Upper lobe of left lung (tissue), 6 donors: ENCODE measurements at places on chromosomes 2 and 18.

GRCh38 chr2:1968988-1969700, 224.8 kb upstream of the PXDN start:
- no peak for DNase-seq

- no peak for DNase-seq
Observed at GRCh38 chr2:237232166-237232565, 146.5 kb downstream of the COPS8 start.

DNA sequence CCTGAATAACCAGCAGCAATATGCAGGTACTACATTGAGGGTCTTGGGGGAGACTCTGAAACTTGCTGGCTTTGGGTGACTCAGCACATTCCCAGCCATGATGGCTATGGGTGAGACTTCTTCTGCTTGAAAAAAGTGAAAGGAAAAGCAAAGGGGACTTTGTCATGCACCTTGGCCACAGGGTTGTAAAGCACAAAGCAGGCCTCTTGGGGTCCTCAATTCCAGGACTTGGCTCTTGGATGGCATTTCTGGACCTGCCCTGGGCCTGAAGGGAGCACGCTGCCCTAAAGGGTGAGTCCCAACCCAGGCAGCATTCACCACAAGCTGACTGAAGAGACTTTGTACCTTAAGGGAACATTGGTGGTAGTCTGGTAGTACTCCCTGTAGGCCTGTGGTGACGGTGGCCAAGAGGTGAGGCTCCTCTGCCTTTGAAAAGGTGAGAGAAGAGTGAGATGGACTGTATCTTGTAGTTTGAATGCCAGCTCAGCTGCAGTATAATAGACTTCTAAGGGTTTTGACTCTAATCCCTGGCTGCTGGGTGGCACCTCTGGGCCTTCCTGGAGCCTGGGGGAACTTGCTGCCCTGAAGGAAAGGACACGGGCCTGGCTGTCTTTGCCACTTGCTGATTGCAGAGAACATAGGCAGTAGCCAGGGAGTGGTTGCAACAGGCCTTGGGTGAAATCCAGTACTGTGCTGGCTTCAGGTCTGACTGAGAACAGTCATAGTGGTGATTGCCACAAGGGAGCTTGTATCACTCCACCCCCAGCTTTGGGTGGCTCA, 36.5 kb upstream of the CYTIP start:
- peak; percentile 70 for DNase-seq

DNA sequence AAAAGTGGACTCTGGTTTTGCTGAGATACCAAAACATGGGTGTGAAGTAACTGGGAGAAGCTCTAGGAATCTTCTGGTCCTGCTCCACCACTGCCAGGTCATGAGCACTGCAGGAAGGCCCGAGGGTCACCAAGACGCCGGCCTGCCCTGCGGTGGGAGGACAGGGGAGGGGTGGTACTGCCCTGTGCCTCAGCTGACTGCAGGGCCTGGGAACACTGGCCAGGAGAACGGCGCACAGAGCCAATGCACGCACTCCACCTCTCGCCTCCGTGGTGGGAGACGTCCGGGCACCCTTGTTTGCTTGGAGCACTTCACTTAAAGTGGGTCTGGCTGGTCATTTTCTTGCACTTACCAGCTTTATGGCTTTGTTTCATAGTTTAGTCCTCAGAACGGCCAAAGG, 153.4 kb downstream of the SH3RF3 start:
- DNase-seq: no peak

DNA sequence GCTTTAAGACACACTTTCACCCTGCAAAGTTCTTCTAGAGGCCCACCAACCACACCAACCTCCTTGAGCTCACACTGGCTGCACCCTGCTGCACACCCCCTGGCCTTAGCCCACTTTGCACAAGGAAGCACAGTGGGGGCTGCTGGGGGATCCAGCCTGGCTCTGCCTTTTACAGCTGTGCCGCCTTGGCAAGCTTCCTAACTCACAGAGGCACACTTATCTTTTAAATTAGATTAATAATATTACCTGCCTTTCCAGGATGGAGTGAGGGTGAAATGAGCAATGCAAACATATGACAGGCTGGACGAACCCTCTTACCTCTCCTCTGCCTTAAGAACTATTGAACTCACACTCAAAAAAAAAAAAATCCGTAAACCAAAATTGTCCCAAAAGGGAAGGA, 715.8 kb upstream of the ID2 start:
- DNase-seq: no peak

DNA sequence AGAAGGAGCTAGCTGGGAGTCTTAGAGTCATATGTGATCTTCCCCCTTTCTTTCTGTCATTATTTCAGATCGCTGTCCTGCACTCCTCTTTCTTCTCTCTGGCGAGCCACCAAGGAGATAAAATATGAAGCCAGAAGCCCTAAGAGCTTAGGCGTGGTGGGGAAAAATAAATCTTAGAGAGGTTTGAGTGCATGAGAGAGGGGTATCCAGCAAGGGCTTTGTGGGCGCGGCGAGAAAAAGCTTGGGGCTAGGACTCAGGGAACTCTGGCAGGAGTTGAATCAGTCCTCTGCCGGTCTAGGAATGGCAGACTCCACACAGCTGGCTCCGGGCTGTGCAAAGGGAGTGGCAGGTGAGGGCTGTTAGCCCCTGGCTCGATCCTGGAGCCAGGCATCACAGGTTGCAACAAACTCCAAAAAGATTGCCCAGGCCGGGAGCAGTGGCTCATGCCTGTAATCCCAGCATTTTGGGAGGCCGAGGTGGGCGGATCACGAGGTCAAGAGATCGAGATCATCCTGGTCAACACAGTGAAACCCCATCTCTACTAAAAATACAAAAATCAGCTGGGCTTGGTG, 20.1 kb upstream of the IGFBP5 start:
- DNase-seq: no peak

DNA sequence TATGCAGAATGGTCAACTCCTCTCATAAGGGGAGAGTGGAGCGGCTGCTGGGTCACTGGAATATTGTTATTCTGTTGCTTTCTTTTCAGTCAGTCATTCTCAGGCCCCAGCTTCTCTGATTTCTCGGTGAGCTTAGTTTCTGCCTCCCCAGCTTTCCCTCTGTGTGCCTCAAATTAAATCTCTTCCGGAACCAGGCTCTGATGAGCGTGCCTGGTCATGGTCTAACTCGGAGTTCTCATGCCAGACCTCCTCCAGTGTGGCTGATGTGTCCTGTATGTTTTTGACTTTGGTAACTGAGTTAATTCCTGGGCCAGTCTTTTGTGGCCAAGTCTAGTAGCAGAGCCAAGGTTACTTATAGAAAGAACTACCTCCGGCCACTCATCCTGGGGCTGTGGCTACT, 4.9 kb upstream of the STK11IP start:
- no peak for DNase-seq

- no peak for DNase-seq
Observed at GRCh38 chr2:233312874-233313273, 5.3 kb downstream of the SAG start.

DNA sequence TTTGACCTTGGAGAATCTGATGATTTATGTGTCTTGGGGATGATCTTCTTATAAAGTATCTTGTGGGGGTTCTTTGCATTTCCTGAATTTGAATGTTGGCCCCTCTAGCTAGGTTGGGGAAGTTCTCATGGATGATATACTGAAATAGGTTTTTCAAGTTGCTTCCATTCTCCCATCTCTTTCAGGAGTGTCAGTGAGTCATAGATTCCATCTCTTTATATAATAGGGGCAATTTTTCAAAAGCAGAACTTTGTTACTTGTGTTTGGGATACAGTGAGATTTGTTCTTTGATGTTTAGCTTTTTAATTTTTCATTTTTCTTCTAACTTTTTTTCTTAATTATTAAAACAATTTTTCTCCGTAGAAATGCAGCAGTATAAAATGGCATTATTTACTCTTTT, 19.4 kb downstream of the TMEM87B start:
- DNase-seq: no peak

DNA sequence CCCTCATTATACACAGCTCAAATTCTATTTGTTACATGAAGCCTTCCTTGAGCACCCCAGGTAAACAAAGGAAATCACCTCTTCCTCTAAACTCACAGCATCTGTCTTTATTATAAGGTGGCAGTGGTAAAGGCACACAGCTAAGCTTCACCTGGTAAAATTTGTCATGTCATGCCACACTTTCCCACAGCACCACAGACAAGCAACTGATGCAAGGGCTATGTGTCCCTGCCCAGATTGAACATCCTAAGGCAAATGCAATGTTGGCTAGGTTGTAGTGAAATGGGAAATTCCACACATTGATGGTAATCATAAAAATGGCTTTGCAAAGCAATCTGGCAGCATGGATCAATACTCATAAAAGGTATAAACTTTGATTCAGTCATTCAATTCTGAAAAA, 18.9 kb downstream of the LDAH start:
- DNase-seq: no peak

DNA sequence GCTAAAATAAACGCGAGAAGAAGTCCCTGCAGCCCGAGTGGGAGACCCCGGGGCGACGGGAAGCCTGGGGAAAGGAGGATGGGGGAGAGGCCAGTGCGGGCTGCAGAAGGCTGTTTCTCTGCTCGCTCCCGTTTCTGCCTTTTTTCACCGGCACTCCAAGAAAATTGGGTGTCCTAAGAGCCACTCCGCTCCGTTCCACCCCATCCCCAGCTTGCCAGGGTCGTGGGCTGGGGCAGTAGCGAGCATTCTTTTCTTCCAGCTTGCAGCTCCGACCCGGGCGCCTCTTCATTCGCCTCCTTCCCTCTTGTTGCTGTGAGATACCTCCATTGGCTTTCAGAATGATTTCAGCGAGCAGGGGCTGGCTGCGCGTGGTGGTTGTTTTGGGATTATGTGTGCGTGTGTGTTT, 1.1 kb downstream of the HOXD3 start:
- DNase-seq: no peak

GRCh38 chr18:11982981-11983380, 1.7 kb downstream of the IMPA2 start:
- DNase-seq: no peak

- peak; percentile 93 for DNase-seq
Observed at GRCh38 chr2:163735685-163736432, at the start of gene FIGN. Gene FIGN, minus strand, starts transcription at chr2:163736008. Its CDS starts 1,081 bp downstream, at chr2:163734927.

GRCh38 chr2:240182001-240182400, 41.5 kb upstream of the OTOS start:
- no peak for DNase-seq

GRCh38 chr2:75667884-75668283, 21.3 kb downstream of the MRPL19 start:
- DNase-seq: no peak
